ENCODE measurements at places on chromosomes 16 and 17.

DNA sequence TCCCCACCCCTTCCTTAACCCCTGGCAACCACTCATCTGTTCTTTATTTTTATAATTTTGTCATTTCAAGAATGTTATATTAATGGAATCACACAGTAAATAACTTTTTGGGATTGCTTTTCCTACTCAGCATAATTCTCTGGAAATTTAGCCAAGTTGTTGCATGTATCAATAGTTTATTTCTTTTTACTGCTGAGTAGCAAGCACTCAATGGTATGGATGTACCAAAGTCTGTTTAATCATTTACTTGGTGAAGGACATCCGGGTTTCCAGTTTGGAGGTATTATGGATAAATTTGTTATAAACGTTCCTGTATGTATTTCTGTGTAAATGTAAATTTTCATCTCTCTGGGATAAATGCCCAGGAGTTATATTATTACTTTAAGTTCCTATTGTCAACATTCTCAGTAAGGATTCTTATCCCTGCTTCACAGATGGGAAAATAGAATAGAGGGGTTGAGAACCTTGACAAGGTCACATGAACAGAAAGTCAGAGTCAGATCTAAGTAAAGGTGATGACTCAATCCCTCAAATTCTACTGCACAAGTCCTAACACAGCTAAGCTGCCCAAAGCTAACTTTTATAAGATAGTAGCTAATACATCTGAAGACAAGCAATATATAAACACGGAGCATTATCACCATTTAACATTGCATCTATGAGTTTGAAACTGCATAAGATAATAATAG, 62.4 kb upstream of the MTMR4 start:
- DNase-seq = no peak
- H3K27ac ChIP-seq = no peak overlapping the region
- no peak overlapping the region for H3K4me3 ChIP-seq
- H3K36me3 ChIP-seq = no peaks in the 10 kb centered on the region
- H3K4me1 ChIP-seq = peaks cover 3% of the 10 kb centered on the region
- no peaks in the 10 kb centered on the region for H3K27me3 ChIP-seq

GRCh38 chr17:7912927-7913524, 3.1 kb downstream of the RNF227 start:
- peak; percentile 63 for DNase-seq
- H3K27ac ChIP-seq = peak overlapping the region; percentile 65
- H3K4me1 ChIP-seq = peaks cover 29% of the 10 kb centered on the region
- H3K4me3 ChIP-seq = no peak overlapping the region
- peaks cover 22% of the 10 kb centered on the region for H3K36me3 ChIP-seq

DNA sequence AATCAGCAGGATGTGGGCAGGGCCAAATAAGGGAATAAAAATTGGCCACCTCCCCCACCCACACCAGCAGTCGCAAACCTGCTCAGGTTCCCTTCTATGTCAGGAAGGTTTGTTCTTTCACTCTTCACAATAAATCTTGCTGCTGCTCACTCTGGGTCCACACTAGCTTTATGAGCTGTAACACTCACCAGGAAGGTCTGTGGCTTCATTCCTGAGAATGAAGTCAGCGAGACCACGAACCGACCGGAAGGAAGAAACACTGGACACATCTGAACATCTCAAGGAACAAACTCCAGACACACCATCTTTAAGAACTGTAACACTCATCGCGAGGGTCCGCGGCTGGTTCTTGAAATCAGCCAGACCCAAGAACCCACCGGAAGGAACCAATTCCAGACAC, 115.5 kb upstream of the TBX2 start:
- no peaks in the 10 kb centered on the region for H3K27me3 ChIP-seq
- peaks cover 25% of the 10 kb centered on the region for H3K4me1 ChIP-seq
- no peak for DNase-seq
- peaks cover 2% of the 10 kb centered on the region for H3K36me3 ChIP-seq

DNA sequence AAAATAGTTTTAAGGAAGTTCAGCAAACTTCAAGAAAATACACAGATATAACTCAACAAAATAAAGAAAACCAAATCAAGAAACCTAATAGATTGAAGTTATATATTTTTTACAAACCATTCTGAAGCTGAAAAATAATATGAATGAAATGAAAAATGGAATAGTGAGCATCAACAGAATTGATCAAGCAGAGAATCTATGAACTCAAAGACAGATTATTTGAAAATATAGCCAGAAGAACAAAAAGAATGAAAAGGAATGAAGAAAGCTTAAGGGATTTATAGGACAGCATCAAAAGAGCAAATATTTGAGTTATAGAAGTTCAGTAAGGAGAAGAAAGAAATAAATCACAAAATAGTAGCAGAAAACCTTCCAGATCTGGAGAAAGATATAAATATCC, 37.8 kb downstream of the CDR2 start:
- no peak overlapping the region for H3K27ac ChIP-seq
- peaks cover 82% of the 10 kb centered on the region for H3K36me3 ChIP-seq
- DNase-seq = no peak
- peaks cover 11% of the 10 kb centered on the region for H3K4me1 ChIP-seq
- no peaks in the 10 kb centered on the region for H3K27me3 ChIP-seq
- no peak overlapping the region for H3K4me3 ChIP-seq

- H3K27ac ChIP-seq = no peak overlapping the region
- no peaks in the 10 kb centered on the region for H3K36me3 ChIP-seq
- no peak for DNase-seq
- no peak overlapping the region for H3K4me3 ChIP-seq
- no peaks in the 10 kb centered on the region for H3K27me3 ChIP-seq
Observed at GRCh38 chr16:48629016-48629415, 19.0 kb upstream of the N4BP1 start.

DNA sequence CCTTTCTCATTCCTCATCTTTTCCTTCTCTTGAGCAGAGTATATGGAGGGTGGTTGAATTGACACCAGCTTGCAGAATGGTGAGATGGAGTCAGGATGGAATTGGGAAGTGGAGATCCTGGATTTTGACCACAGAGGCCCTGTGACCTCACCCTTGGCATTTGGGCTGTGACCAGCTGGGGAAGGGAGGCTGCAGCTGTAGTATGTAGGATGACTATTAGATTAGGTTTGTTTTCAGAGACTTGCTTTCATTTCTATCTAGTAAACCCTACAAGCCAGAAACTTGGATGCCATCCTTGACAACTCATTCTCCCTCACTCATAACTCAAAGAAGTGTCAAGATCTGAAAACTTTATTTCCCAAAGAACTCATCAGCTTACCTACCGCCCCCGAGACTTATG, 5.9 kb downstream of the GNGT2 start:
- no peak overlapping the region for H3K4me3 ChIP-seq
- no peak for DNase-seq
- H3K27me3 ChIP-seq = no peaks in the 10 kb centered on the region
- peaks cover 10% of the 10 kb centered on the region for H3K36me3 ChIP-seq
- peaks cover 15% of the 10 kb centered on the region for H3K4me1 ChIP-seq

DNA sequence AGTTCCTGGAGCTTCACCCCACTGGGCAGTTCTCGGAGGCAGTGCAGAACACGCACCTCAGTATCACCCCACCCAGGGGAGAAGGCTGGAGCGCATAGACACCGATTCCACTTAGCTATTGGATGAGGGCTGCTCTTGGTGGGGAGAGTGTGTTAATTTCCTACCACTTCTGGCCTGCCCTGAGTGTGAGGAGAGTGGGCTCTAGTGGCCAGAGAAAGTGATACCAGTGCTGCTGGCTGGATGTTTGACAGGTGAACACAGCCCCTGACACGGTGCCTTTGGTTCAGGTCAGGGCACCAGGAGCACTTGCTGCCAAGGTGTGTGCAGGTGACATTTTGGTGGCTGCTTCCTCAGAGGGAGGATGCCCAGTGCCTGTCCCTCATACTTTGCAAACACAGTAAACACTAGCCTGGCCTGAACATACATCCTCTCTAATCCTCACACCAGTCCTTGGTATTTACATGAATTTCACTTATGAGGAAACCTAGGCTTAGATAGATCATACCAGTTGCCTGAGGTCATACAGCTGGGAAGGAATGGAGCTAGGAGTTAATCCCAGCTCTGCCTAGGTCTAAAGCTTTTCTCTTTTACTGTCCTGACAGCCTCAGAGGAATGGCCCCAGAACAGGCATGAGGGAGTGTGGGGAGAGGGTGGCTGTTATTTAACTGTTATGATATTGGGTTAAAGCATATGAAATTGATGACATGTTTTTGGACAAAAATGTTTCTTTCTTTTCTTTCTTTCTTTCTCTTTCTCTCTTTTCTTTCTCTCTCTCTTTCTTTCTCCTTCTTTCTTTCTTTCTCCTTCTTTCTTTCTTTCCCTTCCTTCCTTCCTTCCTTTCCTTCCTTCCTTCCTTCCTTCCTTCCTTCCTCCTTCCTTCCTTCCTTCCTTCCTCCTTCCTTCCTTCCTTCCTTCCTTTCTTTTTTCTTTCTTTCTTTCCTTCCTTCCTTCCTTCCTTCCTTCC, 21.0 kb upstream of the ITGAX start:
- peaks cover 28% of the 10 kb centered on the region for H3K4me1 ChIP-seq
- H3K27me3 ChIP-seq = peaks cover 10% of the 10 kb centered on the region
- peak; percentile 53 for DNase-seq
- no peaks in the 10 kb centered on the region for H3K36me3 ChIP-seq

GRCh38 chr16:72131036-72131435, 37.4 kb downstream of the DHX38 start:
- no peaks in the 10 kb centered on the region for H3K36me3 ChIP-seq
- H3K27ac ChIP-seq = no peak overlapping the region

GRCh38 chr16:78869492-78869891, 731.0 kb downstream of the MAF start:
- DNase-seq = no peak
- H3K27me3 ChIP-seq = no peaks in the 10 kb centered on the region
- H3K27ac ChIP-seq = no peak overlapping the region
- H3K36me3 ChIP-seq = no peaks in the 10 kb centered on the region
- no peak overlapping the region for H3K4me3 ChIP-seq
- H3K4me1 ChIP-seq = no peaks in the 10 kb centered on the region

- H3K27ac ChIP-seq = no peak overlapping the region
- no peaks in the 10 kb centered on the region for H3K27me3 ChIP-seq
- H3K36me3 ChIP-seq = no peaks in the 10 kb centered on the region
- H3K4me1 ChIP-seq = no peaks in the 10 kb centered on the region
Observed at GRCh38 chr17:76612977-76613851, 27.6 kb upstream of the ST6GALNAC2 start.

- DNase-seq = peak; percentile 80
- no peaks in the 10 kb centered on the region for H3K27me3 ChIP-seq
- H3K27ac ChIP-seq = peak overlapping the region; percentile 68
- no peaks in the 10 kb centered on the region for H3K36me3 ChIP-seq
- peaks cover 38% of the 10 kb centered on the region for H3K4me1 ChIP-seq
Observed at GRCh38 chr17:50511058-50511457, 2.8 kb downstream of the MYCBPAP start.

DNA sequence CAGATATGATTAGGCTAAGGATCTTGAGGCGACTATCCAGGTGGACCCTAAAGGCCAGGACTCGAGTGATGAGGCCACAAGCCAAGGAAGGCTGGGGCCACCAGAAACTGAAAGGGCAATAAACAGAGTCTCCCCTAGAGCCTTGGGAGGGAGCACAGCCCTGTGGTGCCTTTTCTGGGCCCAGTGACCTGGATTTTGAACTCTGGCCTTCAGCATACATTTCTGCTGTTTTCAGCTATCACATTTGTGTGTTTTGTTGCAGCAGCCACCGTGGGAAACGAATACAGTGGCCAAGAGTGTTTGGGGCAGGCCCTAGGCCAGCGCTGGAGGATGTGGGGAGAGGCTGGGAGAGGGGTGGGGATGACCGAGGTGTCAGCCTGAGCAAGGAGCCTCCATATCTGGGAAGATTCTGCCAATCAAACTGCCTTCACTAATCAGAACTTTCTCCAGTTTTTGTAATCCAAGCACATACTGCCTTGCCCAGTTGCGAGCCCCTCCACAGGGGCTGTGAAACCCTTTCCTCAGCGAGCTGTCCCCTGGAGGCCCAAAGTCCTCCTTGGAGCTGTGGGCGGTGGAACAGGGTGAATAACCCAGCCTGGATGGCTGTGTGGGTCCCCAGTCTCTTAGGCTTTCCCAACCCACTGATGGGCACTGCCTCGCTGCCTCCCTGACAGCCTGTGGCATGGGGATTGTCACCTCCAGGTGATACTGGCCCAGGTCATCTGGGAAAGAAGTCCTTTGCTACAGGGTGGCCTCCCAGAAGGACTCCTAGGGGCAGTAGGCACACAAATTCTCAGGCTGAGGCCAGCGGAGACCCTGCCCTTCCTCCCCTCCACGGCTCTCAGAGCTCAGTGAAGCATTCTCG, 16.8 kb downstream of the B9D1 start:
- no peak for DNase-seq
- no peaks in the 10 kb centered on the region for H3K36me3 ChIP-seq
- H3K4me3 ChIP-seq = no peak overlapping the region
- no peak overlapping the region for H3K27ac ChIP-seq
- no peaks in the 10 kb centered on the region for H3K4me1 ChIP-seq

- H3K36me3 ChIP-seq = no peaks in the 10 kb centered on the region
- no peaks in the 10 kb centered on the region for H3K27me3 ChIP-seq
- H3K27ac ChIP-seq = no peak overlapping the region
- DNase-seq = no peak
- no peaks in the 10 kb centered on the region for H3K4me1 ChIP-seq
Observed at GRCh38 chr16:82287937-82288336, 117.9 kb upstream of the MPHOSPH6 start.

Data from activated naive CD4-positive, alpha-beta T cell treated with anti-CD3 and anti-CD28 coated beads for 36 hours (primary cell).